ENCODE measurements at places on chromosomes 2 and 18.

GRCh38 chr2:38037325-38037724, 38.6 kb downstream of the CYP1B1 start:
- DNase-seq = peak; percentile 16

- DNase-seq = no peak
Observed at GRCh38 chr18:6547476-6547875, 132.8 kb upstream of the L3MBTL4 start.

DNA sequence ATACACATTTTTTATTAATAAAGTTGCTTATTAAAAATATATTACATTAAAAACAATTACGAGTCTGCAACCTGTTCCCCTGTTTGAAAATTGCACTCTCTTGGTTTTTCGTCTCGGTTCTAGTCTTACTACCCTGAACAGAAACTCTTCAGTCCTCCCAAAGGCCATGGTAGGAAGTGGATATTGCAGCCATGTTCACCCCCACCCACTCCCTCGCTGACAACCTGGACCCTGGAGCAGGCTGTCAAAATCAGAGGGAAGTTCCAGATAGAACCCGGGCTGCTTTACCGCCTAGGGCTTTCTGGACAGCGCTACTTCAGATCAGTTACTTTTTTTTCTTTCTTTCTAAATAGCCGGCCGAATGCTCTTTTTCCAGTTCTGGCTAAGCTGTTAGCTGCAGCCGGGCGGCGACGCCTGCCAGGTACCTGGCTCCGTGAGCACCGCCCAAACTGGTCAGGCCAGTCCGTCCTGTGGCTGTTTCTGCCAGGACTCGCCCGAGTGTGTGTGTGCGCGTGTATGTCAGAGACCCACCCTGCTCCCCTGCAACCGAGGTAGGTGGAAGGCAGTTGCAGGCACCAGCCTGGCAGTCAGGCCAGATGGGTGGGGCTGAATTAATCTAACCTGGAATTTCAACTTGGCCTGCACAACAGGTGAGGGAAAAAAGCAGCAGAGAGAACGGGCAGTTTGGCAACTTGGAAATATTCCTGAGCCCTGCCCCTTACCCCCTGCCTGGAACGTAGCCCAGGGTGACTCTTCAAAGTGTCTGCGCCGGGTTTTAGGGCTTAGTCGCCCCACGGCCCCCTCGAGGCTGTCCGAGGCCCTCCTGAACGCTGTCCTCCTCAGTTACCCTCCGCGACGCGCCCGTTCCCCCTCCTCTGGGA, 1.1 kb upstream of the TET3 start:
- DNase-seq = no peak

DNA sequence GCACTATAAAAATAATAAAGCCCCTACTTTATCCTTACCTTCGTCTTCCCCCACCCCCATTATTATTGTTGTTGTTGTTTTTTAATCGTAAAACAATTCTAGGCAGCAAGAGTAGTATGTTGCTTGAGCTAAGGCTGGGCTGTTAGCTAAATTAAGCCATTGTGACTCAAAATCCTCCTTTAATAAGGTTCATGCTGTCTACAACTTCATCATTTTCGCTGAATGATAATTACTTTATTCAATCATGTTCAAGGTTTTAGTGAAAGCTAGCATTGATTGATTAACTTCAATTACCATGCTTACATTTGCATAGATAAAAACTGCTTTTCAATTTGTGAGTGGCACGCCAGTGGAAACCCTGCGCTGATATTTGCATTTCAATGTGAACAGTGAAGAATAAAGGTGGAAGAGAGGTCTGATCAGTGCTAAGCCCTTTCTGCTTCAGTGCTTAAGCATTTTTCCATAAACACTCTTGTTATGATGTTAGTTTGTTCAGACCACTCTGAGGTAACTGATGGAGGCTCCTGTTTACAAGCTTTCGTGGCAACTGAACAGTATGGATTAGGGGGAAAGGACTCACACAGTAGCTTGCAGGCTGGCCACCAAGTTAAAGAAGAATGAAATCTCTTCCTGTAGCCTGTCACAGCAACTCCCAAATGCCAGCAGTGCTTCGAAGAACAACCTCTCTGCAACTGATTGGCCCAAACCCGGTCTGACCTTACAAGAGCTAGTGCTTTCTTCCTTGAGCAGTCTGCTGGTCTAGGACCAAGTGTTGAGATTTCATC, 156.8 kb downstream of the GPD2 start:
- DNase-seq = no peak

DNA sequence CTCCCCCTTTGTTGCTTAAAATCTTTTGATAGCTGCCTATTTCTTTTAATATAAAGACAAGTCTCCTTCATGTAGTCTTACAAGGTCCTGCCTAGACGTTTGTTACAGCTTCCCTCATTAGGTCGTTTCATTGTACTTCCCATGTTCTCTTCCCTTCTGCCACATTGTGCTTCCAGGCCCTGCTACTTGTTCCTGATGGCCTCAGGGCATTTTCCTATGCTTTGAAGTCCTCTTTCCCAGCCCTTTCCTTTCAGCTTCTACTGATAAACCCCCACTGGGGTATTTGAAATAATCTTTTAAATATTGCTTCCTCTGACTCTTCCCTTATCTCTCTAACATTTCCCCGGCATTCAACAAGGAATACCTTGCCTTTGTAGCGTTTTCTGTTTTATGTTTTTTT, 67.4 kb downstream of the UBE2E3 start:
- no peak for DNase-seq

DNA sequence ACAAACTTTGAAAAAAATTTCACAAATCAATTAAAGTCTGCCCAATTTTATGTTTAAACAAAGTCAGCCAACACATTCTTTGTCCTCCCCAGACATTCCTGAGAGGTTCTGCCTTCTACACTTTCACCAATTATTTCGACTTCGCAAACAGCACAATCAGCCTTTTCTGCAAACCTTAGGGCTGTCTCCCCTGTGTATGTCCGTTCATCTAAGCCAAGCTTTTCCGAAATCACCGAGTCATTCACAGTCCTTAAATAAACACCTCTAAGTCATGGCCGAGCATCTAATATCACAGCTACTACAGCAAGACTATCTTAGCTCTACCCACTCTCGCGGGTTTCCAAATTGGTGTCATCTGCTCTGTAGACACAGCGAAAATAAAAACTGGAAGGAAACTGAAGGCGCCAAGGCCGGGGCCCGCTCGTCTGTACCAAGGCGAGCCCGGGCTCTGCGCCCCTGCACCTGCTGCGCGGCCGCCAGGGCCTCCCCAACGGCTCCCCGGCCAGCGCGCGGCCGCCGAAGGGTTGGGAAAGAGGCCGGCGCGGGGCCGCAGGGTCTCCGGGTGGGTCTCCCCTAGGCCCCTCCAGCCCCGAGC, 730 bp downstream of the ODC1 start:
- DNase-seq = peak; percentile 51
